KBM-7 (cell line): ENCODE measurements at places on chromosomes 12 and 14.

DNA sequence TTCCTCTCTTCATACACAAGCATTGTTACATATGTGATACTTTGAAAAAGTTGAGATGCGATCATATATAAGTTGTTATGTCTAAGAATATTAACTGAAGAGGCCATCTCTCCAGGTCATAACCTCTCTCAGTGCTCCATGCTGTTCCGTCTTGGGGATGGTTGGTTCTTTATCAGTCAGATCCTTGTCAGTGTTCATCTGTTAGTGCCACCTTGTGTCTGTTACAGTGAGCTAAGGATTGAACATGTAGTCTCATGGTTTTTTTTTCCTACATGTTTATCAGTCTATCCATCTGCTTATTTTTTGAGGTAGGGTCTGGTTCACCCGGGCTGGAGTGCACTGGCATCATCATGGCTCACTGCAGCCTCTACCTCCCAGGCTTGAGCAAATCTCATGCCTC, 30.5 kb downstream of the EP400 start:
- no peak for DNase-seq

DNA sequence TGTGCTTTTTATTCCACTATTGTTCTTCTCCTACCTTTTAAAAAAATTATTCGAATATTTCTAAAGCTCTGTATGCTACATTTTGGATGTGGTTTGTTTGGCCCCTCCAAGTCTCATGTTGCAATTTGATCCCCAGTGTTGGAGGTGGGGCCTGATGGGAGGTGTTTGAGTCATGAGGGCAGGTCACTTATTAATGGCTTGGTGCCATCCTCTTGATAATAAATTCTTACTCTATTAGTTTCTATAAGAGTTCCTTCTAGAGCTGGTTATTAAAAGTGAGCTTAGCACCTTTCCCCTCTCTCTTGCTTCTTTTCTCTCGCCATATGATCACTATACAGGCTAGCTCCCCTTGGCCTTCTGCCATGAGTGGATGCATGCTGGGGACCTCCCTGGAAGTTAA, 445.6 kb upstream of the PDE3A start:
- DNase-seq, result no peak

DNA sequence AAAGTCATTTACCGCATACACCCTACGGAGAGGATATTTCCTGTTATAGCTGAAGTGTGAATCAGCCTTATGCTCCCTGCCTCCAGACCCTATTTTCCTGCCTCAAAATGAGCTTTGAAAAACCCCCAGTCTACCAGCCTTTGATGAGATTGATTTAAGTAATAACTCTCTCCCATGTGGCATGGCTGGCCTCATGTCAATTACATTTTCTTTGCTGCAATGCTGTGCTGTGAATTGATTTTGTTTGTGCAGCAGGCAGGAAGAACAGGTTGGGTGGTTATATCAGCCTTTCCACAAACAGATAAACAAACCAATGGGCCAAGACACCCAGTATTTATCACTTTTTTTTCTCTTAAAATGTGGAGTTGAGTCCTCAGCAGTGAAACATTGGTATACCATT, 1105.5 kb upstream of the TMEM132C start:
- no peak for DNase-seq

DNA sequence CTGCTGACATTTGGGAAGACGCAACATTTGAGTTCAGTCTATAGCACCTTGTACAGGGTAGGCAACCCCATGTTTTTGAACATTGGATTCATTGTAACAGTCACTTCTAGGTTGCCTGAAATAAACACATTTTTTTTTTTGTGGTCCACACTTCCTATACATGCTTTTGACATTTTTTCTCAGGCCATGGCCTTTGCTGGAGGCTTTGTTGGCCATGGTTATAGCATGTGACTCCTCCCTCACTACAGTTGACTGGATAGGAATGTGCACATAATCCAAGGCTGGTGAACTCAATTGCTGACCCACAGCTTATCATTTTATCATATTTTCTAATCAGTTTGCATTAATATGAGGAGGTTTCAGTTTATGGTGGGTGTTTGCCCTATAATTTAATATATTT, 60.6 kb downstream of the TMEM117 start:
- no peak for DNase-seq

- no peak for DNase-seq
These were observed 33.5 kb downstream of the CYP46A1 start for GRCh38 chr14:99717682-99718013.

GRCh38 chr12:2507814-2508213, 287.0 kb upstream of the FKBP4 start:
- no peak for DNase-seq

GRCh38 chr14:103693515-103693914, 21.7 kb downstream of the XRCC3 start:
- no peak for DNase-seq

GRCh38 chr14:93120517-93120916, 4.8 kb upstream of the ITPK1 start:
- peak; percentile 68 for DNase-seq

DNA sequence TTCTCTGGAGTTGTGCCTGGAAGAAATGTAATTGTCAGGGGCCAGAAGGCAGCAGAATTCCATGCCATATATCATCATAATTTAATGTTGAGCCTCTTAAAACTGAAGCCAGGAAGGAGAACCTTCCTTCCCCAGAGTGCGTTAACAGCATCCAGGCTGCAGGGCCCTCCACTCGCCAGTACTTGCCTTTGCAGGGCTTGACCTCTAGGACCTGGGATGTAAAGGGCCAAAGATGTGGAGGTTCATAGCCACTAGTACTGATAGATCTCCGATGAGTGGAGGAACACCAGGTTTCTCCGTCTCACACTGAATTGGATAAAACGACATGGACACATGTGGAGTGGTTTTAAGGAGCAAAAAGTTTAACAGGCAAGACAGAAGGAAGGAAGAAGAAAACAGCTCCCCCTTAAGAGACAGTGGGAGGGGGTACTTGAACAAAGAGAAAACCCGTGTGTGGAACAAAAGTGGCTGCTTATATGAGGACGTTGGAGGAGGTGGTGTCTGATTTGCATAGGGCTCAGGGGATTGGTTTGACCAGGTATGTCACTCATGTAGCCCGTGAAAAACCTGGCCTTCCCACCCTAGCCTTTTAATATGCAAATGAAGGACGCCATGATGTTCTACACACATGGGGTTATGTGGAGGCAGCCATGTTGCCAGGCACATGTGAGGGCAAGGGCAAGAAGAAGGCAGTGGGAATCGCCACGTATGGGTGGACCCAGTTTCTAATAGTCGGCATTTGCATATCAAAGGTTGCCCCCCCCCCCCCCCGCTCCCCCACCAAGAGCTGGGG, 38.8 kb upstream of the WSCD2 start:
- DNase-seq, result no peak

DNA sequence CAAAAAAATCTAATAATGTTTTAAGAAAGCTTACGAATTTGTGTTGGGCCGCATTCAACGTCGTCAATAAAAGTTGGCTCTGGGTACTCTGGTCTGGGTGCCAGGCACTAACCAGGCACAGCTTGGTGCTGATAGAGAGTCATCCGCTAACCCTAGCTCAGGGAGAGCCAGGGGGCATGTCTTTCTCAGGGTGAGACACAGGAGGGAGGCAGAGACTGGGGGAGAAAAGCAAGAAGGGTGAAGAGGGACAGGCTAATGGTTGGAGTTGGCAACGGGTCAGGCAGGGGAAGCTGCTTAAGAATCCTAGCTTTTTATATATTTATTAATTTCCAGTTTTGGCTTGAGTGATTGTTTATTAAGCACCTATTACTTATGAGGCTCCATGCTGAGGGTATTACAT, 105.0 kb downstream of the CMKLR1 start:
- peak; percentile 9 for DNase-seq
